SK-MEL-5 (cell line): ENCODE measurements at places on chromosomes 2 and 18. TPM values are rescaled to one million over a fixed set of nuclear protein-coding genes. Genes with fewer than 3 reads are reported as not detected.
A peak's percentile ranks its signal among the peaks of the same experiment; 100 is the strongest.

GRCh38 chr2:194346193-194346592, 1310.8 kb upstream of the SLC39A10 start:
- DNase-seq = no peak

DNA sequence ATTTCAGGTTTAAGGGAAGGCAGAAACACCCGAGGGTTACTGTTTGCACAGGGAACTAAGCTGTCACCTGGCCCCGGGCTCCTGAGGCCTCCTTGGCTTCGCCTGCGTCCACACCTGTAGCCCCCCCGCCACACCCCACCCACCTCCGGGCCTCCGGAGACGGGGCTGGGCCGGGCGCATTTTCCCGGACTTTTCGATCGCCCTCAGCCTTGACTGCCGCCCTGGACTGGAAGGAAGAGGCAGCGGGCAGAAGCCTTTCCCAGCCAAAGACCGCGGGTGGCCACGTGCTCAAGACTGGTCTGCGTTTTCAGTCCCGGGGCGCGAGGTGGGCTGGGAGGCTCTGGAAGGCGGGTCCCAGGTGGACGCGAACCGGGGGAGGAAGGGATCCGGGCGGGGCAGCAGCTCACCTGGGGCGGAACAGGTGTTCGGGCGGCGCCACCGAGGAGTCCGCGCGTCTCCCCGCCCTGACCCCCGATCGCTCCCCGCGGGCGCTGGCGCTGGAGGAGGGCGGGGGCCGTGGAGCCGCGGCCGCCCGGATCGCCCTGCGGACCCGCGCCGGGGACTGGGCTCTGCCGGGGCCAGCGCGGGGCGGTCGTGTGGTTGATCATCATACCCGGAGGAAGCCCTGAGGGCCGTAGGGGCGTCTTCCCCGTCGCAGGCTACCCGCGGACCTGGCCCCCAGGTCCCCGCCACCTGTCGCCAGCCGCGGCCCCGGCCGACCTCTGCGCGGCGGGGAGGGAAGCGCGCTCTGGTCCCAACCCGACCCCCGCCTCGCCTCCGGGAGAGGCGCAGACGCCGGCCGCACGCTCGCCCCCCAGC, 3.2 kb downstream of the ID2 start:
- no peak for DNase-seq

GRCh38 chr18:45522371-45522770, 92.9 kb upstream of the SLC14A2 start:
- DNase-seq = no peak

DNA sequence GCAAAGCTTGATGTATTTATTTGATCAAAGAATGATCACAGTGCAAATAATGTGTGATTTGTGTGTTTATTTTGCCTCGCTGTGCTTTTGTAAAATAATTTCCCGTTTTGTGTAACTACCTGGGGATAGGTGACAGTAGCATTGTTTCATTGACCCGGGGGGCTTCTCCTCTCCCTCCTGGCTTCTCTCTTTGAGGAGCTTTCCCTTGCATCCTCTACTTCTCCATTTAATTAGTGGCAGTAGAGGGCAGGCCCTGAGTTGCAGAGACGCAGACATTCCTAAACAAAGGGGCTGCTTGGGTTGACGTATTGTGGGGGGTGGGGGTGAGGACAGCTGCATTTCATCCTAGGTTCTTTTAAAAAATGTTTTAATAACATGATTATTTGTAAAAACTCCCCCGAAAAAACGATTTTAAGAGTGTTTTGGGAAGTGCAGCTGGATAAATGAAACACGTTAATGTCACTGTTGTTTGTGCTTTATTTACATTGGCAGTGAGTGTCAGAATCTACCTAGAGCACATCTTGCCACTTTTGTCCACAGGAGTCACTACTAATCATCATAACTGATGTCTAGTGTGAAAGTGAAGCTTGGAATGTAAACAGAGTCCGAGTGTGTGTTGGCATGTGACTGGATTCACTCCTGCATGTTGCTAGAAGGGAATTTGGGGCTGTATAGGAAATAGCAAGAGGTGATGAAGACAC, 2.2 kb downstream of the NEDD4L start:
- peak; percentile 54 for DNase-seq

GRCh38 chr18:30142248-30142647, 900.3 kb downstream of the DSC3 start:
- no peak for DNase-seq

Gene CPS1
- total RNA-seq = 15.6 and 18.5 TPM in 2 replicates

Gene HSPD1
- total RNA-seq = 374 and 381 TPM in 2 replicates

Gene SATB2
- total RNA-seq = 5.6 and 7.4 TPM in 2 replicates

DNA sequence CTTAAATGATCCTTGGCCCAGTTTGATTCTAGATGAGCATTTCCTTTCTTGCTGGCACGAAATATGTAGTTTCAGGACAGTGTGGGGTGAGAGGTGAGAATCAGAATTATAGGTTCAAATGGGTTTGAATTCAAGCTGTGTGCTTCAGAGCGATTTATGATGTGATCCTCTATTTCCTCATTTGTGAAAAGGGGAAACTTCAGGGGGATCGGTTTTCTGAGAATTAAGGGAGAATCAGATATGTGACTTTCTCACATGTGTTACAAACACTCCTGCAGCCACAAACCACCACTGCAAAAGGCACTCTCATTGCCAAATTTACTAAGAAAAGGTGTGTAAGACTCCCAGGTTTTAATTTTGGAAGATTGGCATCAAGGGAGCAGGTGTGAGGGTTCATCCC, 24.4 kb downstream of the HK2 start:
- DNase-seq = no peak

DNA sequence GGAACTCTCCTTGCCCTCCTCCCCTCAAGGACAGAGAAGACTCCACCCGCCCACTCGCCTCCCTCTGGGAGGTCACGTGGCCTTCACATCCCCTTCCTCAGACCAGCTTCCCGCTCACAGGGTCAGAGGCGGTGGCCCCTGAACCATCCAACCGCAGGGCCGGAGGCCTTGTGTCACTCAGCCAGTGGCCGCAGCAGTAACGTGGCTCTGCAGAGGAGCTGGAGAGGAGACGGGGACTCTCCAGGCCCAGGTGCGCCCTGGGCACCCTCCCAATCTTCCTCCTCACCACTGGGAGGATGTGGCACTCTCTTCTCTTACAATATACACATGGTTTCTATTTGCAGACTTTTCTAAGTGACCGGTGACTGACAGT, 161.7 kb downstream of the TWIST2 start:
- no peak for DNase-seq
